ENCODE measurements at places on chromosomes 5 and 9.

- DNase-seq, result no peak
Observed at GRCh38 chr5:58016877-58017276, 443.0 kb downstream of the PLK2 start.

- DNase-seq, result no peak
Observed at GRCh38 chr5:7347377-7347776, 48.6 kb upstream of the ADCY2 start.

GRCh38 chr5:620152-620551, 8.0 kb downstream of the CEP72 start:
- DNase-seq, result no peak

GRCh38 chr5:52077941-52078815, 694.9 kb downstream of the ISL1 start:
- no peak for DNase-seq

GRCh38 chr9:136695955-136696354, 8.7 kb upstream of the AGPAT2 start:
- no peak for DNase-seq

DNA sequence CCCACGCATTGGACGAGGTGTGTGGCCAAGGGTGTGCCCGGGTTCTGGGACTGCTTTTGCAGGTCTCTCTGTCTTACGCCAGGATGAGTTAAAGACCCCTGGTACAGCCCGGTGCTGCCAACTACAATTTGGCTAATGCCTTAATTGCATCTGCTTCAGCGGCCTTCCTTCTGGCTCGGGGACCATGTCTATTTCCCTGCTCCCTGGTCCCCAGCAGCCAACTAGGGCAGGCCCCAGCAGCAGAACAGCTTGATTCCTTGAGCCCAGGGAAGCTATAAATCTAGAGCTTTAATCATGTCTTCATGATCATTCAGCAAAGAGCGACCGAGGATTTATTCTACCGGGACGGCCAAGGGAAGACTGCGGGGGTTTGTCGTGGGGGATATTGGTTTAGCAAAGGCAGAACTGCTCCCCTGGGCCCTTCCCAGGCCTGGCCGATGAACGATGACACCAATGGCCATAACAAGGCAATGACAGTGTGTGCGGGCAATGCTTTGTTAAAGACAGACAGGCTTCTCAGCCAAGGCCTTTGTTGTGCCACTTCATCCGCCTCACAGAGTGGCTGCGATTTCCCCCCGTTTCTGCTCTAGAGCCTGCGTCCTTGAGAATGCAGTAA, 51.4 kb downstream of the CFAP77 start:
- DNase-seq, result no peak

- DNase-seq, result no peak
Observed at GRCh38 chr9:89036383-89036782, 45.1 kb downstream of the S1PR3 start.

- DNase-seq, result no peak
Observed at GRCh38 chr9:91935066-91935749, 14.8 kb downstream of the ROR2 start.

GRCh38 chr5:132425009-132425937, 55.8 kb downstream of the SLC22A5 start:
- no peak for DNase-seq

DNA sequence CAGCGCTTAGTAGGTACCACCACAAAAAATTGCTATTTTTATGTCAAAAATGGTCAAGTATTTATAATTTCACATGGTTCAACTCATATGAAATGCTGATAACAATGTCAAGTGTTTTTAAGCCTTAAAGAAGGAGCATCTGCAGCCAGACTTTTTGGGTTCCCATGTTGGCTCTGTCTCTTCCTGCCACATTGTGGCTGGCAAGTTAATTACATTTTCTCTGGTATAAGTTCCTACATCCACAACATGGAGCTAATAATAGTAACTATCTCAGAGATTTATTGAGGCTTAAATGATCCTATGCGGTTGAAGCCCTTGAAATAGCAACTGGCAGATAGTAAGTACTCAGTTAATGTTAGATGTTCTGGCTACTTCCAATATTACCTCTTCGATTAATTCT, 5.4 kb downstream of the ATP10B start:
- DNase-seq, result no peak

DNA sequence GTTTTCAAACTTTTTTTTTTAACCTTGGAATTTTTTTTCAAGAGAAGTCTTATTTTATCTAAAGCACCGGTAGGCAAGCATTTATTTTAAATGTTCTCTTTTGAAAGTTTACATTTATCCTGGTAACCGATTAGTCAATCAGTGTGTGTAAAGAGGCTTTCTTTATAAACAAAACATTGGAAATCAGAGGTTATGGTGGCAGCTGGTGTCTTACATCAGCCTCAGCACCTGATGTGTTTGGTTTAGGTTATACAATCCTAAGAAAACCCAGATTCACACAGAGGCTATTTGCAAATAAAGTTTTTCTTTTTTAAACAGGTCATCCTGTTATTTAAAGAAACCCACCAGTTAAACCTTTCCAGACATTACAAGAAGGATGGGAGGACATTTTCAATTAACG, 173.3 kb upstream of the GDNF start:
- DNase-seq, result no peak

DNA sequence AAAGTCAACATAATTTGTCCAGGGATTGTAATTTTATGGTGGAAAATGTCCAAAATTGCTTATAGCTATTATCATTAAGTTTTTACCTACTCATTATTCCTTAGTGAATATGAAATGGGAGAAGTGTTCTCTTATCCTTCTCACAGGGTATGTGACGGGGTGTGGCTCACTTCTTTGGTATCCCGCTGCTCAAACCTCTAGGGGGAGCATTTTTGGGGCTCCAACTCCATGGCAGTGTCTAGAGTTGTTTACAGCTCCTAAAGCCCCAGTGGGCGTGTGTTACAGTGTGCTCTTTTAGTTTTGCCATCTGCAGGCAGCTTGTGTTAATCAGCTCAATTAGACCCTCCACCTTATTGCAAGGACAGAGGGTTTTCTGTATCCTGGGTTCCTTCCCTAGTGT, 89.4 kb downstream of the CDKN2A start:
- no peak for DNase-seq

DNA sequence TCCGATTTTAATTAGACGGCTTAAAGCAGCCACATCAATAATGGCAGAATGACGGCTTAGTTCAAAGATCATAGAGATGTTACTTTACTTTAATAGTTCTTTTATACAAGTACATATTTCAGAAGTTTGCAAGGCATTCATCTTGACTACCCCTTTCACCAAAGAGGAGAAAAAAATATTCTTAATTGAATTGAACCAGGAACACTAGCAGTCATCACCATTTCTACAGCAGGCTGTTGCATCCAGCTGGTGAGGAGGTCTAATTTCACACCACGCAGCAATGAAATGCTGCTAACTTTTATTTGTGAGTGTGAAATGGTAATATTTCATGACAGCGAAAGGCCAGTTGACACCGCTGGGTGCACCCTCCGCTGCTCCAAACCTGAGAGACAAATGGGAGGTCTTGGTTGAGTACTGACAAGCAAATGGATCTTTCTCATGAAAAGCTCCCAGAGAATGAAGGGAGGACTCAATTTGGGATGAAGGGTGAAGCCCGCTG, 322.2 kb downstream of the GLIS3 start:
- DNase-seq, result no peak

- DNase-seq, result no peak
Observed at GRCh38 chr5:39024005-39024404, 50.2 kb downstream of the RICTOR start.

DNA sequence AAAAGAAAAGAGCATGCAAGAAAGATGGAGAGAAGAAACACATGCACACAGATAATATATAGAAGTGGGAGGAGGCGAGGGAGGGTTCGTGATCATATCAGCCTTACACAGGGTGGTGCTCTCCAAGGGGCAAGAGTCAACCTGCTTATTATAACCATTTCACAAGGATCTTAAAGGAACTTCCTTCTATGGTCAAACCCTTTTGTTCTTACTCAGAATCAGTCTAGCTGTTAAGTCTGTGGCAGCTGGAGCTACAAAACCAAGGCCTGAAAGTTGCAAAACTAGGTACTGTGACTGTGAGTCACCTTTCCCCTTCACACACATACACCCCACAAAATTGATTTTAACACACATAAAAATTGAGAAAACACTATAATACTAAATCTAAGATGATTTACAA, 18.5 kb upstream of the ERMP1 start:
- peak; percentile 16 for DNase-seq

DNA sequence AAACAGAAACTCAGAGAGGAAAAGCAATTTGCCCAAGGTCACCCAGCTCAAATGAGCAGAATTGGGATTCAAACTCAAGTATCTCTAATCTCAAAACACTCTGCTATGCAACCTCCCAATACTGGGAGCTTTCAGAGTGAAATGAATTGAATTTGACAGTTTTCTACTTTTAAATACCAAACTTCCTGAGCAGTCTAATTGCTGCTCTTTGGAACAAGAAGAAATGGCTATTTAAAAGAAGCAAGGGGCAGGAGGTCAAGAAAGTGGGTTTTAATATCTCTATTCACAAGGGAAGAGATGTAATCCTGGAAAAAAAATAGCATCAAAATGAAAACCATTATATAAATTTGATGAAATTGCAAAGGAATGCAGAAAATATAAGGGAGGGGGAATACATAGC, 142.6 kb downstream of the INSYN2B start:
- DNase-seq, result no peak

DNA sequence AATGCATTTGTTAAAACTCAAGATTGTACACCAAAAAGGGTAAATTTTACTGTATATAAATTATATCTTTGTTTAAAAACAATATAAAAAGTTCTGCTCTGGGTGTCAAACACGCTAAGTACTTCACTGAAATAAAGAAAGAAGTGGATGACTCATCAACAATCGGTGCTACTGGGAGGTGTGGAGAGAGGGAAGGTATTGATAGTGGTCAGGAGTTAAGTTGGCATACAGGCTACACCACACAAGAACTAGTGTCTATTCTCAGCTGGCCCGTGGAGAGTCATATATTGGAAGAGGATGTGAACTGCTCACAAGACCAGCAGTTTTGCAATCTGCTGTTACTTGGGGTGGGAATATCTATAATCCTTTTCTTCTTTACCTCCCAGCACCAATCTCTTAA, 145.7 kb upstream of the TRPC7 start:
- DNase-seq, result no peak

DNA sequence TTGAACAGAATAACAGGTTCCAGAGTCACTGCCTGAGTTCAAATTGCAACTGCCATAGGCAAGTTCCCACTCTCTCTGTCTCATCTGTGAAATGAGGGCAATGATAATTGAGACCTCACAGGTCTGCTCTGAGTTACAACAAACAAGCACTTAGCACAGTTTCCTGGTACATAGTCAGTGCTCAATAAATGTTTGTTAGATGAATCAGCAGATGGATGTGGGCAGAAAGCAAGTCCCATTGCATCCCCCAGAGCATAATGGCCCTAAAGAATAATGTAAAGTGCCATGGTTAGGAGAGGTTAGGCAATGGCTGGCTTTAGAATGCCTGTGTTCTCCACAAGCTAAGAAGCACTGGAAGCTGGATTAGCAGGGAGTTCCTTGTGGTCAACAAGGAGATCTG, 136.5 kb upstream of the LARP1 start:
- peak; percentile 5 for DNase-seq

DNA sequence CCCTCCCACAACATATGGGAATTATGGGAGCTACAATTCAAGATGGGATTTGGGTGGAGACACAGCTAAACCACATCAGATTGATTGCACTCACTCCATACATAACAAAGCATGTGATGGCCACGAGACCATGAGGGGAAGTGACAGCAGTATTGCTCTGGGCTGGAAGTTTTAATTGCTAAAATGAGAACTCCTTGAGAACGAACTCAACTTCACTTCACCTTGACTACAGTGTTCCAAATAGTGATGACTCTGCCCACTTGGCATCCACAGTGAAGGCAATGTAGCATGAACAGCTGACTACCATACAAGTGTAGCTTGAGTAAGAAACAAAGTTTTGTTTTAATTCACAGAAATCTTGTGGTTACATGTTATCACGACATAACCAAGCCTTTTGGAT, 739 bp upstream of the SPINK7 start:
- DNase-seq, result no peak

DNA sequence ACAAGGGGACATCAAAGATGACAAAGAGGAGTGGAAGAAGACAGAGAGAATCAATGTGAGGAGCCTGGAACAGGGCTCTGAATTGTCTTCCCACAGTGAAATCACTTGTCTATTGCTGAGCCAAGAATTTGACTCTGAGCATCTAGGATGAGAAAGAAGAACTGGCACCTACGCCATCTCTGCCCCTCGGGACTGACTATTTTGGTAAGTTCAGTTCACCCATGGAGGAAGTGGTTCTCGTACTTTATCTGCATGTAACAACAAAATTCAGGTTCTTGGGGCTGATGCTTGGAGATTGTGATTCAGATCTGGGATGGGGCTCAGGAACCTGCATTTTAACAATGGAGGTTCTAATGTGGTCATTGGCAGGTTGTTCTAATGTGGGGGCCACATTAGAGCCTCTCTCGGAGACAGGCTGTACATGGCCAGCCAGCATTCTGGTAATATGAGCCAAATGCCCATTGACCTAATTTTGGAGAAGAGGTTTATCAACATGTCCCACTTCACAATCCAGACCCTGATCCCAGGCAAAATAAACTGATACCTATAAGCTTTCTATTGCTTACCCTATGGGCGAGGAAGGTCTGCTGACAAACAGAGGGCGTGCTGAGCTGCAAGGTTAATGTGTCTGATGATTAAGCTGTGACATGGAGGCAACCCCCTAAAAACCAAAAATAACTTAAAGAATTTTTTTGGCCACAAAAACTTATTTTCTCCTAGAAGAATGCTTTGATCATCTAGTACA, 2.7 kb upstream of the IL12B start:
- no peak for DNase-seq

DNA sequence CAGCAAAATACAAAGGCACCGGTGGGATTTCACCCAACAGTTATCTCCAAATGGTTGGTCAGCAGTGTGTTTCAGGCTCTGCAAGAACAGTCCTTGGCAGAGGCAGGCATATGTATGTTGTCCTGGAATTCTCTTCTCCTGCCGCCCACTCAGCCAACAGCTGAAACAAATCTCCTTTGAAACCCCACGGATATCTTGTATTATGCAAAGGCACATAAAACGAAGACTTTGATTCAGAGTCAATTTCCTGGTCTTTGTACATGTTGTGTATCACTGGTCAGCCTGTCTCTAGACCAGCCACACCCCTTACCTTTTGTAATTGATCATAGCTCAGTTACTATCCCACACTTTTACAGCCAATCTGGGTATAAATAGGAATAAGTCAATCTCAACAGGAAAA, 29.2 kb downstream of the FREM1 start:
- DNase-seq, result no peak

GRCh38 chr5:149019679-149020078, 43.2 kb downstream of the SH3TC2 start:
- DNase-seq, result no peak

GRCh38 chr5:173920024-173920753, 32.0 kb downstream of the CPEB4 start:
- DNase-seq, result no peak

- peak; percentile 95 for DNase-seq
Observed at GRCh38 chr5:28156981-28157380, 1118.6 kb upstream of the CDH9 start.

DNA sequence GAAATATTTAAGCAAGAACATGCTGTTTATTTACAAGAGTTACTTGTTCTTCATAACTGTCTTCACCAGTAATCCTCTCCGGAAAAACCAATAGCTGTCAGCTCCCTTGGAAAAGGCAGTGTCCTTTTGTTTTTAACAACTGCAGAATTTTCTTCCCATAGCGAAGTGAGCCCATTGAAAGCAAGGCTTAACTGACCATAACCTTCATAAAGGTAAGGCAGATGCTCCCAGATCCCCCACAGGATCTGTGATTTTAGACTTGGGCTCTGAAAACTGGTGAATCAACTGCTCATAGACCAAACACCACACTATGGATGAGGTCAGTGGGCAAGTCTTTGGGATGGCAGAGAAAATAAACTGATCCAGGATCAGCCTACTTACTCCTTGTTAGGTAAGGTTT, 155.0 kb downstream of the GLIS3 start:
- DNase-seq, result no peak

GRCh38 chr9:89878687-89879086, 273.9 kb downstream of the GADD45G start:
- DNase-seq, result no peak
